Stimulated activated CD4-positive, alpha-beta T cell treated with anti-CD3 and anti-CD28 coated beads, Interleukin-12 subunit alpha, Interleukin-12 subunit beta, amount 100 ng/mL, for 24 hours (primary cell): ENCODE measurements at places on chromosomes 5 and 9.

DNA sequence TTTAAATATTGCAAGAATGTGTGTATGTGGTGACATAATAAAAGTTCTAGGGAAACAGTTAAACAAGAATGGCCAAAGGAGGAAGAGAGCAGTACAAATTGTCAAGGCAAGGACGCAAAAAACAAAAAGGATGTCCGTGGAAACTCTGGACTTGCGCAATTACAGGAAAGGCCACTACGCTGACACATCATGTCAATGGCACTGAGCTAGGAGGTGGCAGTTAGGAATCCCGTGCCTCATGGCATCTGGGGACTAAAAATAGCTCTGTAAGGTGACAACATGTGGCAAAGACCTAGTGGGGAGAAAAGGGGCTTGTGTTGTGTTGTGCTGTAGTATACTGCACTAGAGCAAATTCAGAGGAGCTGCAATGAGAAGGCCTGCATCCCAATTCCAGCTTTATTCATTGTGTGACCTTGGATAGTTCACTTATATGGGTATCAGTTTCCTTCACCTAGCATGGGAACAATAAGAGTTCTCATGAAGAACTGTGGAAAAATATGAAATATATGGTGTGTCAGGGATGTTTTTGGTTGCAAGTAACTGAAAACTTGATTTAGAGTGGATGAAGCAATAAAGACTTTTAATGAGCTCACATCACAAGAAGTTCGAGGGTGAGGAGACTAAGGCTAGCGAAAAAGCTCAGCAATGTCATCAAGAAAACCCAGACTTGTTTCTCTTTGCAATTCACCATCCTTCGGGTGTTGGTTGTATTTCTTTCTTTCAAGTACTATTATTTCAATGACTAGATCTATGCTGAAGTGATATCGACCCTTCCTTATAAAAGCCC lies 124.1 kb upstream of the STC2 start:
- DNase-seq = no peak

DNA sequence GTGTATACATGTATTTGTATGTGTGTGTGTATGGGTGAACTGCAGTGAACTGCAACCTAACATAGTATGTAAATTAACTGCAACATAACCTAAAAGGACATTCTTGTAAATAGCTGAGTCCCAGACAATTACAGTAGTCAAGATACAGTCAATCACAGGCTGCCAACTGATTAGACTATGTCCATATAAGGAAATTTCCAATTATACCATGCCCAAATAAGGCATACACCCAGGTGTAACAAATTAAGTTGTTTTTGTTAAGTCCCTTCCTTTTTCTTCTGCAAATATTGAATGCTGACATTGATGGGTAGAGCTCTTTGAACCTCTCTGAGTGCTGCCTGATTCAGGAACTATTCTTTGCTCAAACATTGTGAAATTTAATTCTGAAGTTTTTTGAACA lies 594.6 kb upstream of the FAM174A start:
- DNase-seq = no peak

- no peak for DNase-seq
Measured at GRCh38 chr5:65041296-65042158, 272.8 kb downstream of the CWC27 start.

DNA sequence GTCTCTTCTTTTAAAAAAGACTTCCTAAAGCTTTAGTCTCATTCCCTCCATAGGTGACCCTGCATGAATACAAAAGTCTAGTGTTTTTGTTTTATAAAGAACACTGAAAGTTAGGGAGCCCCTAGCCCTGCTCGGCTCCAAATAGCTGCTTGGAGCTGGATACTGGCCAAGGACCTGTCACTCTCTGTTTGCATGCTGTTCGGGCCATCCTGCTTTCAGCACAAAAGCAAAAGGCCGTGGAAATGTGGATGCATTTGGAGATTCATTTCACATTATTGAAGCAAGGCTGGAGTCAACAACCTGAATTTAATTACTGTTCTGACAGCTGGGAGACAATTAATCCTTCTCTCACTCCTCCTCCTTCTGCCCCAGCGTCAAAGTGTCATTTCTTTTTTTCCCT lies 151.7 kb upstream of the NMUR2 start:
- no peak for DNase-seq

DNA sequence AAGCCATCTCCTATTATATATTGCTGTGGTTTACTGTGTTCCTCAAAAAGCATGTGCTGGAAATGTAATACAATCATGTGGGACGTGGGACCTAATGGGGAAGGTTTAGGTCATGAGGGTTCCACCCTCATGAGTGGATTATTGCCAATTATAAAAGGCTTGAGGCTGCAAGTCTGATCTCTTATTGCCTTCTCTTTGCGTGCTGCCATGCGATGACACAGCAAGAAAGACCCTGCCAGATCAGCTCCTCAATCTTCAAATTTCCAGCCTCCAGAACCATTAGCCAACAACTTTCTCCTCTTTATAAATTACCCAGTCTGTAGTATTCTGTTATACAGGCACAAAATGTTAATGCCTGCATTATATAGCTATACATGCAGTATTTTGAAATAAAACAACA lies 45.4 kb downstream of the MARCHF11 start:
- no peak for DNase-seq

GRCh38 chr5:171659896-171660295 lies 125.7 kb upstream of the SMIM23 start:
- no peak for DNase-seq

DNA sequence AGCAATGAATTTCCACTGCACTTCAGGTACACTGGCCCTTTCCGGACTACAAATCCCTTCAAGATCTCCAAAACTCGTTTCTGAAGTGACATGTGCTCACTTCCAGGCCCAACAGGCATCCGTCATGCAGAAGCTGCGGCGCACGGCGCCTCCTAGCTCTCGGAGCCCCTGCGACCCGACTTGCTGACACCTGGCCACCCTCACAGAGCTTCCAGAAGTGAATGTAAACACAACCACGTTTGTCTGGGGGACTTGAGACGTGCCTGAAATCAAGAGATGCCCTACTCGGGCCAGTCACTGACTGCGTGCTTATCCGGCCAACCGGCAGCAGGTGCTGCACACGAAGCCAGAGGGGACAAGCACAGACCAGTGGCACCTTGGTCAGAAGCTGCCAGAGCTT lies 4.9 kb upstream of the LHX3 start:
- DNase-seq = no peak

- no peak for DNase-seq
Measured at GRCh38 chr5:56822981-56823380, 7.6 kb downstream of the MAP3K1 start.

DNA sequence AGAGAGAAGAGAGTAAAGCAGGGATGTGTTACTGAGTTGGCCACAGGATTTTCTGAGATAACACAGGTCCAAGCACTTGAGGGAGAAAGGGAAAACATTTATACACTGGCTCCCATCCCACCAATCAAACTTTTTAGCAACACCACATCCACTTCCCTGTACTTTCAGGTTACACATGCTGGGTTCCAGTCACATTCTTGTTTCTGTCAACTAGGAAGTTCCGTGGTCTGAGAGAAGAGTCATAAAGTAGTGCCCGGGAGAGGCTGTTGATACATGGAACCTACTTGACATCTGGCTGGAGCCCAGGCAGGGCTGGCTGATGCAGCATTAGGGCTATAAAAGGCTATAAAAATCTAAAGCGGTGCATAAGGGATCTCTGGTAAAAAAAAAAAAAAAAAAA lies 473.9 kb upstream of the COX7C start:
- no peak for DNase-seq

DNA sequence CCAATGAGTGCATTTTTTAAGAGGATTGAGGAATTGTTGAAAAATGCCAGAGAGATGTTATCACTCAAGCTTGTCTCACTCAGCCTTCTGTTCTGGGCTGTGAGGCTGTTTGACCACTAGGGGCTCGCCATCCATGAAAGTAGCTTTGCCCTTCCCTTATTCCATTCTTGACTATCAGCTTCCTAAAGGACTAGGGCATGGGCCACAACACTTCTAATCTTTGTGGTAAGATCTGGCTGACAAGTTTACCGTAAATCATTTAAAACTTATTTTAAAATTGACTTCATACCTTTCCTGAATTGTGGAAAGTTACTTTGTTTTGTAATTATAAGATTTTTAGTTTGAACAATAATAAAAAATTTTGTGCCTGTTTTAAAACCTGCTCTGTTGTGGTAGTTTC lies 49.5 kb downstream of the TJP2 start:
- DNase-seq = no peak

- DNase-seq = no peak
Measured at GRCh38 chr9:11973011-11973410, 720.2 kb upstream of the TYRP1 start.

GRCh38 chr9:69649566-69650250 lies 22.5 kb downstream of the APBA1 start:
- DNase-seq = no peak

DNA sequence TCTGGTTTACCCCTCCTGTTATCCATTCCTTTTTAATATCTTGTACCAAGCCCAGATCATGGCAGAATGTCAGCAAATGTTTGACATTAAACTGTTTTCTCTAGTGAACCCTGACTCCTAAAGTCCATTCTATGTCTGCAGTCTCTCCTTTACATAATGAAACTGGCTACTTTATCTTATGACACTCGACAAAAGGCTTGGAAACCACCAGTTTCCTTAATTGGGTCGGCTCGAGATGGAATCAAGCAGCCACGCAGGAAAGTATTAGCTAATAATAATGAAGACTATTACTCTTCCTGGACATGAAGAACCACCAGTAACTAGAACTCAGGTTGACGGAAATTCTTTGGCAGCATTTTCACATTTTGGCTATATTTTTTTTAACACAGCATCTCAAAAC lies 17.5 kb downstream of the DAP start:
- DNase-seq = no peak

DNA sequence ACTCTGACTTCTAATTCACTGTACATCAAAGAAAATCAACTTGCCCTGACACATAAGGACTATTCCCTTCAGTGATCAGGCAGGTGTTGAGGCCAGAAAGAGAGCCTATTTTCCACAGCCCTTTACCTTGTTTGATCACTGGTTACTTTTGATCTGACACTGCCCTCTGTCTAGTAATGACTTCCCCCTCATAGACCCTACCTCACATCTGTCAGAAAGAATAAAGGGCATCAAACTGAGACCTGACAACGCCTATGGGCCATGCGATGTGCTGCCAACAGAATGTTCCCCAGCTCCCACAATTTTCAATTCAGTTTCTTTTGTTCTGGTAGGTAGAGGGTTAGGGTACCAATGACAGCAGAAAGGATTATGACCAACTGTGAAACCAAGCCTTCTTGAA lies 47.7 kb downstream of the FBXL17 start:
- DNase-seq = no peak

DNA sequence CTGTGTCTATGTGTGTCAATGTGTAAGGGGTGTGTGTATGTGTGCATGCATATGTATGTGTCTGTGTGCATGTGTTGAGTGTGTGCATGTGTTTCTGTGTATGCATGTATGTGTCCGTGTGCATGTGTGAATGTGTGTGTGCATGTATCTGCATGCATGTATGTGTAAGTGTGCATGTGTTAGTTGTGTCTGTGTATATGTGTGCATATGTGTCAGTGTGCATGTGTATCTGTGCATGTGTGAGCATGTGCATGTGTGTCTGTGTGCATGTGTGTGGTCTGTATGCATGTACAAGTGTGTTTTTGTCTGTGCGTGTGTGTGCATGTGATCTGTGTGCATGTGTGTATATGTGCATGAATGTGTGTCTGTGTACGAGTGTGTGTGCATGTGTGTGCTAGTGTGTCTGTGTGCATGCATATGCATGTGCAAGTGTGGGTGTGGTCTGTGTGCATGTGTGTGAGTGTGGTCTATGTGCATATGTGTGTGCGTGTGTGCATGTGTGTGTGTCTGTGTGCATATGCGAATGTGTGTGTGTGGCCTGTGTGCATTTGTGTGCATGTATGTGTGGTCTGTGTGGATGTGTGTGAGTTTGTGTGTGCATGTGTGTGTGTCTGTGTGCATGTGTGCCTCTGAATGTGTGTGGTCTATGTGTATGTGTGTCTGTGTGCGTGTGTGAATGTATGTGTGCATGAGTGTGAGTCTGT lies 9.6 kb downstream of the FAM163B start:
- DNase-seq = no peak

GRCh38 chr9:97638666-97639065 lies 5.0 kb downstream of the NCBP1 start:
- no peak for DNase-seq

- DNase-seq = no peak
Measured at GRCh38 chr5:174692982-174693422, 31.4 kb upstream of the MSX2 start.

GRCh38 chr5:58077966-58078365 lies 381.9 kb downstream of the PLK2 start:
- no peak for DNase-seq

GRCh38 chr5:116532762-116533525 lies 41.7 kb downstream of the SEMA6A start:
- DNase-seq = no peak

DNA sequence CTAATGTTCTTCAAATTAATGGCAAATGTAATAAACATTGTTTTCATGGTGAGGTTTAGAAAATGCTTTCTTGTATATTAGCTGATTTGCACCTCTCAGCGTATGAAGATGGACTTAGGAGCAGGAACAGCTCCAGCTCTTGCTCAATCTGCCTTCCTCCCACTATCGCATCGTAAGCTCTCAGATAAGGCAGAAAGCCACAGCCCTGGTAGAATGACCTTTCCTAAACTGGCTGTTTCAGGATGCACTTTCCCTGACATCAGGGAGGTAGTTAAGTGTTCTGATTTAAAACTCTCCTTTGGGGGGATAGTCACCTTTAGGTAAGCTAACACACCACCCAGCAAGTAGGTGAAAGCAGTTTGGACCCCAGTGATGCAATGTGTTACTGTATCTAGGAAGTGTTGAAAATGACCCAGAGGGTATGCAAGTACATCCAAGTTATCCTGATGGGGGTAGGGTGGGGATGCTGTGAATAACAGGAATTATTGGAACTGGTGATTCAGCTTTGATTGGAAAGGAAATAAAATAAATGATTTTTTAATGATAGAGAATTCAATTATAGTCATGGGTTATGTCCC lies 72.3 kb downstream of the LMNB1 start:
- no peak for DNase-seq

GRCh38 chr5:143057580-143057999 lies 287.4 kb downstream of the ARHGAP26 start:
- DNase-seq = no peak

DNA sequence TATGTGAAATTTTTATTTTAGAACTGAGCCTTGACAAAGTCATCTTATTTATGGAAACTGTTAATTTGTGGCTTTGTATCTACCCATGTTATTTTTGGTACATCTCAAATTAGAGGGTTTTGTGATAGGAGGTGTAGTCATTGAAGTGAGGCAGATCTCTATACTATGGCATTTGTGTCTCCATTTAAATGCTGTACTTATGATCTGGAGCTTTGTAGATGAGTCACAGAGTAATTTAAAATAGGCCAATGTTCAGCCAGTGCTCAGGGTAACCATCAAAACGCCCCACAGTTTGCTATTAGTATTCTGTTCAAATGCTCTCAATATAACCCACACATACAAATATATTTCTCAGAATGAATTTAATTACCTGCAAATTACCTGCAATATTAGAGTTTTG lies 351.5 kb upstream of the KLF9 start:
- DNase-seq = no peak
